Endothelial cell of umbilical vein (primary cell): ENCODE measurements at places on chromosomes 6 and 20. TPM values are rescaled to one million over a fixed set of nuclear protein-coding genes. Genes with fewer than 3 reads are reported as not detected.

DNA sequence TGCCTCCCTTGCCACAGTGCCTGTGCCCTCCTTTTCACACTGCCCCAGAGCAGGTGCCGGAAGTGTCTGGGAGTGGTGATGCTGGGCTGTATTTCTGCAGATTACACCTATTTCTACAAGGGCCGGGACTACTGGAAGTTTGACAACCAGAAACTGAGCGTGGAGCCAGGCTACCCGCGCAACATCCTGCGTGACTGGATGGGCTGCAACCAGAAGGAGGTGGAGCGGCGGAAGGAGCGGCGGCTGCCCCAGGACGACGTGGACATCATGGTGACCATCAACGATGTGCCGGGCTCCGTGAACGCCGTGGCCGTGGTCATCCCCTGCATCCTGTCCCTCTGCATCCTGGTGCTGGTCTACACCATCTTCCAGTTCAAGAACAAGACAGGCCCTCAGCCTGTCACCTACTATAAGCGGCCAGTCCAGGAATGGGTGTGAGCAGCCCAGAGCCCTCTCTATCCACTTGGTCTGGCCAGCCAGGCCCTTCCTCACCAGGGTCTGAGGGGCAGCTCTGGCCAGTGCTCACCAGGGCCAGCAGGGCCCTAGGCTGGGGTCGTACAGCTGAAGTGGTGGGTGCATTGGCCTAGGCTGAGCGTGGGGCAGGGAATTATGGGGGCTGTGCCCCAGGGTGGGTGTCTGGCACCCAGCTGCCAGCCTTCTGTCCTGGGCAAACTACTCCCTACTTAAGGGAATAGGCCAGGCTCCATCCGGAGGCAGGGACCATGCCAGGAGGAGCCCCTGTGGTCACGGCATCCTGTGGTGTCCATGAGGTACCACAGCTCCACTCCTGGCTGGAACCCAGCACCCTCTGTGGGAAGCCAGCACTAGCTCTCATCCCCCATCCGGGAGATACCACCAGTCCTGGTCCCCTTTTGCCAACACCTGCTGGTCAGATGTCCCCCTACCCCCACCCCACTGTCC is 3.5 kb downstream of the MMP24OS start:
- H3K4me3 ChIP-seq = no peak overlapping the region
- H3K4me1 ChIP-seq = peaks cover 7% of the 10 kb centered on the region
- DNase-seq = no peak
- no peak overlapping the region for H3K27ac ChIP-seq
- H3K36me3 ChIP-seq = peaks cover 8% of the 10 kb centered on the region
- H3K27me3 ChIP-seq = no peaks in the 10 kb centered on the region

- no peaks in the 10 kb centered on the region for H3K27me3 ChIP-seq
- no peaks in the 10 kb centered on the region for H3K4me1 ChIP-seq
- H3K36me3 ChIP-seq = no peaks in the 10 kb centered on the region
- no peak overlapping the region for H3K27ac ChIP-seq
- H3K4me3 ChIP-seq = no peak overlapping the region
- no peak for DNase-seq
These were observed 108.1 kb downstream of the TRMT11 start for GRCh38 chr6:126094411-126094810.

DNA sequence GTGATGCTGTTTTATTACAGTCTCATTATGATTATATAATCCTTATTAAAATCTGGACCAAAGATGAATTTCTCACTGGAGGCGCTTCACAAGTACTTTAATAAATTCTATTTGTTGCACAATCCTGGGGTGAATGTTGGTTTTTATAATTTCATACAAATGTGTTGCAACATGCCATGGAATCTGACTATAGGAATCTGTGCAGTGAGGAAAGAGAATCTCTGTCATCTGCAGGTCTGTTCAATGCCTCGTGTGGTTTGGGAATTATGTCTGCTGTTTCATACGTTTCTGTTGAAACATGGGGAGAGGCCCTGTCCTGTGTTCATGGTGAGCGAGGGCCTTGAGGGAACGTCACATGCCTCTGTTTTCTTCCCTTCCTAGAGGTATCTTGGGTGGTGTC is 277.3 kb downstream of the CDH4 start:
- no peaks in the 10 kb centered on the region for H3K4me1 ChIP-seq
- no peak overlapping the region for H3K4me3 ChIP-seq
- H3K27me3 ChIP-seq = no peaks in the 10 kb centered on the region
- no peak overlapping the region for H3K27ac ChIP-seq
- no peak for DNase-seq

DNA sequence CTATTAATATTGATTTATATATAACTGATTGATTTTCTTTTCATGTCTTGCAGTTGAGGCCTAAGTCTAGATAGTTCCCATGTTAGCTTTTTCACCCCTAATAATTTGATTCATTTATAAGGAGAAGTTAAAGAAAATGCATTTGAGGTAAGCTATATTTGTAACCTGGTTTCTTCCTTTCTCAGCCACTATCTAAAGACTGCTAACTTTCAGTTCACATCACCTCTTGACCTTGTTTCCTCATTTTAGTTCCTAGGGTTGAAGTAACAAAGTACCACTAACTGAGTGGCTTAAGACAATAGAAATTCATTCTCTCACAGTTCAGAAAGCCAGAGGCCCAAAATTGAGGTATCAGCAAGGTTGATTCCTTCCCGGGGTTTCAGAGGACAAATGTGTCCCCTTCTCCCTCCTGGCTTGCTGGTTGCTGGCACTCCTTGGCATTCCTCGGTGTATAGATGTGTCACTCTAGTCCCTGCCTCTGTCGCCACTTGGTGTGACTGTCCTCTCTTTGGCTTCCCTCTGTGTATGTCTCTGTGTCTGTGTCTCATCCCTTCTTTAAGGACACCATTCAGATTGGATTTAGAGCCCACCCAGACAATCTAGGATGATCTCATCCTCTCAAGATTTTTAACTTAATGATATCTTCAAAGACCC is 55.9 kb upstream of the C20orf144 start:
- H3K4me3 ChIP-seq = no peak overlapping the region
- H3K4me1 ChIP-seq = no peaks in the 10 kb centered on the region
- H3K27ac ChIP-seq = no peak overlapping the region
- H3K27me3 ChIP-seq = no peaks in the 10 kb centered on the region
- no peak for DNase-seq

CDK19 gene
- total RNA-seq = 11.9 and 12.1 TPM in 2 replicates
